ENCODE measurements at places on chromosomes 6 and 20.

DNA sequence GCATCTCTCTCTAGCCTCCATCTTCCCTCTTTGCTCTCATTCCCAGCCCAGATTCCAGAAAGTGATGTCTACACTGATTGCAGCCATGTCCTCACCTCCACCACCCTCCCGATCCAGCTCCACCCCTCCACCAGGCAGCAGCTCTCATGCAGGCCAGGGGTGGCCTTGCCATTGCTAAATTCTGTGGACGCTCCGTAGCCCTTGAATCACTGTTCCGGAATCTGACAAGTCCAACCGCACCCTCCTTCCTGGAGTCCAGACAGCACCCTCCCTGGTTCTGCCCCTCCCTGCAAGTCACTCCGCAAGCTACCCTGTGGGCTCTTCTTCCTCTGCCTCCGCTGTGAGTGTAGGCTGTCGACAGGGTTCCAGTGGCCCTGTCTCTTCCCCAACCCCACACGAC lies 26.2 kb downstream of the TNXB start:
- DNase-seq, result peak; percentile 97

DNA sequence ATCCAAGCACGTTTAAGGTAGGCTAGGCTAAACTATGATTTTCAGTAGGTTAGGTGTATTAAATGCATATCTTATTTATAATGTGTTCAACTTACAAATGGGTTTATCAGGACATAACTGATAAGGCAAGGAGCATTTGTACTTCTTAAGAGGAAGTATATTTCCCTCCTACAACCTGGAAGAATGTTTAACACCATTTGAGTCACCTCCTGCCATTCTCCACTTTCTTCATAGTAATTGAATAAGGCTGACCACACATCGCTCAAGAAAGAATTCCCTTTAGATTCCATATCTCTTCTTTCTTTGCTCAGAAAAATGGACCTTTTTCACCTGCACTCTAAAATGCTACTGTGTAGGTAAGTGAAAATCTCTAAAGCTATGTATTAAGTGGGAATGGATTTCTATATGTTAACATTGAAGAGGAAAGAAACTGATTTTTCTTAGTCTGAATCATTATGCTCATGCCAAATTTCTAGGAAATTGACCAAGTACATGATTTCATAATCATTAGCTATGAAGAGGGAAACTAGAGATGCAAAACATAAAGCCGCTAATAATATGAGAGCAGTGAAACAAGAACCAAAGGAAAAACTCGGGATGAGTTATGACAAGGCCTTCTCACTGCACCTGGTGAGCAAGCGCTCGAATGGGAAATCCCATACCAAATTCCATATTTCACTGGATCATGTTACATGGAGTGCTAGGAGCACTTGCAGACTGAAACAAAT lies 210.4 kb downstream of the ALDH8A1 start:
- no peak for DNase-seq

DNA sequence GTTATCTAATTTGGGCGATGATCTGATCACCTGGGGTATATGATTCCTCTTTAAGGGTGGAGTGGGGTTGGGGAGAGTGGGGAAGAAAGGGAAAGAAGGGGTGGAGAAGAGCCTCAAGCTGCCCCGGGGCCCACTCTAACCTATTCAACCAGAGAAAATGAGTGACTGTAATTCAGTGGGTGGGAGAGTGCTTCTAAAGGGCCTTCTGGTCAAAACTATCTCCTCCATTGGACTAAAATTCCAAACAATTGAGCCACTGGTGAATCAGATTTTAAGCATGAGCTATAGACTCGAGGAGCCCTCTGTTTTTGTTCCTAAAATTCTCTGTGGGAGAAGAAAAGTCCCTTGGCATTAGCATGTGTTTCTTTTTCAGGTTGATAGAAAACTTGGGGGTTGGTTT lies 296.8 kb downstream of the CLIC5 start:
- peak; percentile 71 for DNase-seq

DNA sequence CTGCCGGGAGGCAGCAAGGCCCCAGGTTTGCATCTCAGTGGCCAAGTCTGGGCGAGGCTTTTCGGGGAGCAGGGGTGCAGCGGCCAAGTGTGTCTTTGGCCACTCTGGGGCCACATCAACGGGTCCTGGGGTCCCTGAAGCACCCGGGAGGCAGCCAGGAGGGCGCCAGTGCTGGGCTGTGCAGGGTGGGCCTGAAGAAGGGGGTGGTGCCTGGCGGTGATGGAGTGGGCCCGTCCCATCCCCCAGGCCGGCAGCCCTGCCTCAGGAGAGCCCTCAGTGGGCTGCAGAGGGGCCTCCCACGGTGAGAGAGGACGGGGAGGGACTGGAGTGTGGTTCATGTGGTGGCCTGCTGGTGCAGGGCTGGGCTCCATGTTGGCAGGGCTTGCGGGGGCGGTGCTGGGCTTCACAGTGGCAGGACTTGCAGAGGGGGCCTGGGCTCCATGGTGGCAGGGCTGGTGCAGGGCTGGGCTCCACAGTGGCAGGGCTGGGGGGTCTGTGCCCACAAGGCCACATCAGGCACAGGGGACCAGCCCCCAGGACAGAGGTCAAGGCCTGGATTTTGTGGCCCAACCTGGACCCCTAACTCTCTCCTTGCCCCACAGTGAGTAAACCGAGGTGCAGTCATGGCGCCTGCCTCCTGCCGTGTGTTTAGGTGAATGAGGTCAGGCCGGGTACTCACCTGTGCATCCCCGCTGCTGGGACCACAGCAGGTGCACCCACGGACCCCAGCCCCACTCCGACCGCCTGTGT lies 10.5 kb upstream of the BHLHE23 start:
- DNase-seq, result no peak
